Mucosa of gallbladder (tissue), 1 donor: ENCODE measurements at places on chromosomes 2 and 18. TPM values are rescaled to one million over a fixed set of nuclear protein-coding genes. Genes with fewer than 3 reads are reported as not detected.
A peak's percentile ranks its signal among the peaks of the same experiment; 100 is the strongest.

DNA sequence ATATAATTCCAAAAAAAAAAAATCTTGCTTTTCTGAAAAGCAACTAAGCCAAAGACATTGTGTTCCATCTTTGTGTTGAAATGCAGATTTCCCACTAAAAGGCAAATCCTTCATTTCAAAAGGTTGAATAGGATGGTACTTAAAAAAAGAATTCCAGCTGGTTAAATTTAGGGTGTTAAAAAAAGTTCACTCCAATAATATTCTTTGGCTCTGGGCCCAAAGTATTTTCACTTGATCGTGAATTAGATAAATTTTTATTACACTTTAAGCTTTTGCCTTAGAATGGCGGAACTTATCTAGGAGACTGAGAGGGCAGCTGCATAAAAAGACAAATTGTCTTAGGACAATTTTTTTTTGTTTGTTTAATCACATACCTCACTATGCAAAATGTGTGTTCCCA, 79.2 kb downstream of the BCL11A start:
- no peak for DNase-seq

The RBM43 gene
- total RNA-seq: 8.8 TPM

The HOXD4 gene
- 1.0 TPM for total RNA-seq

The REG1B gene
- 8.1 TPM for total RNA-seq

DNA sequence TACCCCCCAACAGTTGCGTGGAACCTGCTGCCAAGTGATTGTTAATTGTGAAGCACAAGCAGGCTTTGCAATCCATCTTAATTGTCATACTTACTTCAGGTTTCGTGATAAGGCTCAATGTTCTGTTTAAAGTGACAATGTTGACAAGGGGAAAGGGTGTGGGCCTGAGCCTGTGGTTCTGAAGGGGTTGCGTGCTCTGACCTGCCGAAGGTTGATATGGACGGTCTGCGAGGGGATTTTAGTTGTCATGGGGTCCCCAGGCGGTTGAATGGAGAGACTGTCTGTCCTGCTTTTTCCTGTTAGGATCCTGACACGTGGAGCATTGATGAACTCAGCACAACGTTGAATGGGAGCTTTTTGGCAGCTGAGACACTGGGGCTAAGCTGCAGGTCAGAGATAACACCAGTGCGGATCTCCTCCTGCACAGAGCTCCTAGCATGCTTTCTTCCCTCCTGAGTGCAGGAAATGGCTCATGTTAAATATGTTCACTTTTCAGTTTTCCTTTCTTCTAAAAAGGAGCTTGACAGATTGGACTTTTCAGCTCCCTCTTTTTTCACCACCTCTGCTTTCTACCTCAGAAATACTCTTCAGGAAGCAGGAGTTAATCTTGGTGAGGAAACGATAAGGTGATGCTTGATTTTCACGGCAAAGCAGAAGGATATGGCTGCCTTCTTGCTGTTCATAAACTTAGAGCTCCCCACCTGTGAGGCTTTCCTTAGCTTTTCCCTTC, 62.9 kb upstream of the ZEB2 start:
- no peak for DNase-seq

DNA sequence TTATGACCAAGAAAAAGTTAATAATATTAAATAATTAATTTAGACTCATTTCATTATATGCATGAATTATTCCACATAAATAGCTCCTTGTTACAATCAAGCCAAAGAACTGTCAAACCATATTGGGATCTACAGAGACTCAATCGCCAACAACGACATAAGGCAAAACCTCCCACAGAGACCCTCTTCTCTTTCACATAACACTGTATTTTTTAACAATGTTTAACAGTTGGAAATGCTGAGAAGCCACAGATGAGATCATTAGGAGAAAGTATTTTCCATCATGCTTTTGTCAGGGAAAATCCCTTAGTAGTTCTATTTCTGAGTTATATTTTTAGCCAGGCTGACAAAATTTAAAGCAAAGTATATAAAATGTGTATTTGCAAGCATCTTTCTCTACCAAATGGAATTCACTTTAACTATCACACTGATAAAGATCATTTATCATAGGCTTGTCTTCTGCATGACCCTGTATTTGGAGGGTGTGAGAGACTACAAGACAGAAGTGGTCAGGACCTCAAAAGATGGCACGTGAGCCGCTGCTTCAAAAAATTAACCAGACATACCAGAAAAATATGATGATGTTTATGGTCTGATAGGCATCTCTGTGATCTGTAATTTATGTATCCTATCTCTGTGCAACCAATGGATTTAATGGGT, 383.8 kb downstream of the NRXN1 start:
- no peak for DNase-seq

DNA sequence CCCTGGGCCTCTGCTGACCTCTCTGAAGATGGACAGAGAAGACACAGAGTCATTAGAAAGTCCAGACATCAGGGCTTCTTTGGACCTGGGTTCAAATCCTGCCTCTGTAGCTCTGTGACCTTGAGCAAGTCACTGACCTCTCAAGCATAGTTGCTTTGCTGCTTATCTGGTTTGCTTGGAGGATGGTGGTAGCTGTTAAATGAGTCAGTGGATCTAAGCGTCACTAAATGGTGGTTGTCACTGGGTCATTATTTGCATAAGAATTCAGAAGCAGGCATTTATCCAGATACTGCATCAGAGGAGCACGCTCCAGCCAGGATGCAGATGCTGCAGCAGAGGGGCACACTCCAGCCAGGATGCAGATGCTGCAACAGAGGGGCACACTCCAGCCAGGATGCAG, 229.2 kb downstream of the GLI2 start:
- DNase-seq: no peak

DNA sequence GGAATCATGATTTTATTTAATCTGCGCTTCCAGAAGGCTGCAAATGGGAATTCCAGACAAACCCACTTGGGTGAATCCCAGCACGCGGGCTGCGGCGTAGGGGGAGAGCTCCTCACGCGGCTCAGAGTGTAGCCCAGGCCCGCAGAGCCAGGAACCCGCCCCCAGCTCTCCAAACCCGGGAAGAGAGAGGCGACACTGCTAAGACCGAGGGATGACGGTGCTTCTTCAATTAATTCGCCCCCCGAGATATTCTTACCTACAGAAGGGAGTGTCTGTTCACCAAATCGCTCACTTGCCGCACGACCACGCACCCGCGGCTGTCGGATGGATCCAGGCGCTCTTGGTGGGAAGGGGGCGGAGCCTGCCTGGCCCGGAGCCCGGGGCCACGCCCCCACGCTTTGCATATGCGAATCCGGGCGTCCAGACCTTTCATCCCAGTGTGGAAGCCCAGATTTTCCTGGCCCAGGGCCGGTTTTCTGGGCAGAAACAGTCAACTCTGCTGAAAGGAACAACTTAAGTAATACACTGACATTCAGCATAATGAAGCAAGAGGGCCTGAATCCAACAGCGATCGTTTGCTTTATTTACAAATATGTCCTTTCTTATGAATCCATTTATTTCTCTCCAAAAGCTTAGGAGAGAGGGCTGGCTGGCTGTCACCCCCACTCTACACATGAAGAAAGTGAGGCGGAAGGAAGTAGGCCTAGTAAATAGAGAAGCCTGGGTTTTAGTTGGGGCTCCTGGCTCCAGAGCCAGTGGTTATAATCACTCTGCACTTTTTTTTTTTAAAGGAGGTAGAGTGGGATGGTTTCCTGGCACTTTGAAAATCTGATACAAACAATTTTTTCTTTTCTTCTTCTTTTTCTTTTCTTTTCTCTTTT, at the start of gene SLC19A3:
Gene SLC19A3 (minus strand): TSS at position 342 of the 881 bp plus-strand sequence. CDS start 15,710 bp downstream, outside the sequence.
- DNase-seq: peak; percentile 94

DNA sequence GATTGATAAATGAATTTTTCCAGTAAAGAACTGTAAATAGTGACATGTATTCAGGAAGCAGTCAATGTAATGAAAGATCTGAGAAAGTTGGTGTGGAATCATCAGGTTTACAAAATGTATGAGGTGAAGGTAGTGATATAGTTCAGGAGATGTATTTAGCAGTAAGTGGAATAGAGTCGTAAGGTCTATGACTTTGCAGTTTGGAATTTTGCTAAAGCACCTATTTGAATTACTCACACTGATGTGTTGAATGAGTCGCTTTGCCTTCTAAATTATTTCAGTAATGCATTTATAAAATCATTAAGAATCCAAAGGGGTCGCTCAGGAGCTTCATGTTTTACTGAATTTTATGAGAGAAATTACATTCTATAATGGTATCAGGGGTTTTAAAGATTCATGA, 713.7 kb downstream of the DSC3 start:
- DNase-seq: no peak

The FZD7 gene
- total RNA-seq: 10.4 TPM

DNA sequence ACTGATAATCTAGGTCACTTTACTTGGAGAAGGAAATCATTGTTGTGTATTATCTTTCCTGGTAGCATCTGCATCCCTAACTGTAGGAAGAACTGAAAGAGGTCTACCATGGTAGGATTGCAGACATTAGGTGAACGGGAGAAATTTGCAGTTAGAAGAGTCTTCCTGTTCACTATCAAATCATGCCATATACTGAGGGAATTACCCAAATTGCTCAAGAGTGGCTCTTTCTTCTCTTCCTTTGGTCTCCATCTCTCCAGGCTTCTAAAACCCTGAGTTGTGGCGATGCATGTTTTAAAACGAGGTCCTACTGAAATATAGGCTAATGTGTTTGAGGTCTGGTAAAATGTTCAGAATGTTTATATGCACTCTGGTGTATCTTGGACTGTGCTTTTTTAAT, 85.3 kb upstream of the HK2 start:
- DNase-seq: no peak

DNA sequence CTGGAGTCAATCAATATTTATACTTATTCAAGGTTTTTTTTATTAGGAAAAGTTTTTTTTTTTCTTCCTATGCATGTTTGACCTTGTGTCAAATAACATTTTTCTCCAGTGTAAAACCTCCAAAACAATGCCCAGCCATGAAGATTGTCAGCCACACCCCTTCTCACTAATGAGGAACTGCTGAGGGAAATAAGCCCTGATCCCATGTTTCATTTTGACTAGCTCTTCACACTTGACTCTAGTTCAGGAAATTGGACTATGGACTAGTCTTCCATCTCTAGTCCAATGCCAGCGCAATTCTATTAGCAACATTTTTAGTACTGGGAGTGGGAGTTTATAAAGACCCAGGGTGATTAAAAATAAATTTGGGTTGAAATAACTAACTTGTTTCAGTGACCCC, 275.6 kb upstream of the CXCR4 start:
- DNase-seq: no peak

The PSMD1 gene
- total RNA-seq: 55.6 TPM

DNA sequence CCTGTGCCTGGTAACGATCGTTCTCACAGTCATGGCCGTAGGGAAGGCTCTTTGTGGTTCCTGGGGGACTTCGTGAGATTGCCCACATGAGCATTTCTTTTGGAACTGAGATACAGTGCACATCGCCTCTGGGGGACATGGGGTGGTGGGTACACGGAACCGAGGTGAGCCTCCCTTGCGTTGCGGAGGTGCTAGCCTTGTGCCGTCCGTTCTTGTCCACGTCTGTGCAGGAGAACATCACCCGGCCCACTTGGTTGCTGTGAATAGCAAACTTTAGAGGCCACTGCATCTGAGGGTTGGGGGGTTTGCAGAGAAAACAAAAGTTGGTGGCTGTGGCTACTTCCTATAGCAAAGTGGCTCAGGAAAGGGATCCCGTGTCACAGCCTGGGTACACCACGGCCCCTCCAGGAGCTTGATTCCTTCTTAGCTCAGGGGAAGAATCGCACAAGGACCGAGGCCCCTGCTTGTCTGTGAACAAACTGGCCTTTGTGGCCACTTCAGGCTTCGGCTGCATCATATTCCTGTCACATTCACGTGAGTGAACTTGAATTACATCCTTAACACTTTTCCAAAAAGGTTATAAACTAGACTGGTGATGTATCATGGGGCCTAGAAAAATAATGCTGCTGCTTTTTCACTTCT, 72.6 kb downstream of the LRRFIP1 start:
- no peak for DNase-seq

- no peak for DNase-seq
These were observed 166.1 kb upstream of the ZNF521 start for GRCh38 chr18:25517881-25518715.

DNA sequence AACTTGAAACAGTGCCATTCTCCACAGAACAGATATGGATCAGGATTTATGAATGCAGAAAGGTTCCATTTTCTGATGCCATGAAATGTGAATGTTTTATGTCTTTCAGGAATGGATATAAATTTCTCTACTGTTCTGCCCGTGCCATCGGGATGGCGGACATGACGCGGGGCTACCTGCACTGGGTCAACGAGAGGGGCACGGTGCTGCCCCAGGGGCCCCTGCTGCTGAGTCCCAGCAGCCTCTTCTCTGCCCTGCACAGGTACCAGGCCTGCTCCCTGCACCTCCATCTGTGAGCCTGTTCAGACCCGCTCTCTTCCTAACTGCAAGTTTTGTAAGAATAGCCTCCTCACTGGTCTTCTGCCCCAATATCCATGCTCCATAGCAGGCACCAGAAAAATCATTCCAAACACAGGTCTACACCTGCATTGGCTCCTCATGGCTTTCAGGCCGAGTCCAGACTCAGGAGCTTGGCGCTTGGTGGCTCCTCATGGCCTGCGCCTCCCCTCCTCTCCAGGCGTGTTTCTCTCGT, 68.6 kb downstream of the LPIN1 start:
- DNase-seq: no peak

GRCh38 chr2:9394816-9395215, 28.5 kb downstream of the ITGB1BP1 start:
- DNase-seq: no peak

- DNase-seq: peak; percentile 43
These were observed 32.7 kb downstream of the ALMS1 start for GRCh38 chr2:73418343-73418742.

GRCh38 chr2:234564699-234565098, 67.8 kb upstream of the ARL4C start:
- DNase-seq: no peak

DNA sequence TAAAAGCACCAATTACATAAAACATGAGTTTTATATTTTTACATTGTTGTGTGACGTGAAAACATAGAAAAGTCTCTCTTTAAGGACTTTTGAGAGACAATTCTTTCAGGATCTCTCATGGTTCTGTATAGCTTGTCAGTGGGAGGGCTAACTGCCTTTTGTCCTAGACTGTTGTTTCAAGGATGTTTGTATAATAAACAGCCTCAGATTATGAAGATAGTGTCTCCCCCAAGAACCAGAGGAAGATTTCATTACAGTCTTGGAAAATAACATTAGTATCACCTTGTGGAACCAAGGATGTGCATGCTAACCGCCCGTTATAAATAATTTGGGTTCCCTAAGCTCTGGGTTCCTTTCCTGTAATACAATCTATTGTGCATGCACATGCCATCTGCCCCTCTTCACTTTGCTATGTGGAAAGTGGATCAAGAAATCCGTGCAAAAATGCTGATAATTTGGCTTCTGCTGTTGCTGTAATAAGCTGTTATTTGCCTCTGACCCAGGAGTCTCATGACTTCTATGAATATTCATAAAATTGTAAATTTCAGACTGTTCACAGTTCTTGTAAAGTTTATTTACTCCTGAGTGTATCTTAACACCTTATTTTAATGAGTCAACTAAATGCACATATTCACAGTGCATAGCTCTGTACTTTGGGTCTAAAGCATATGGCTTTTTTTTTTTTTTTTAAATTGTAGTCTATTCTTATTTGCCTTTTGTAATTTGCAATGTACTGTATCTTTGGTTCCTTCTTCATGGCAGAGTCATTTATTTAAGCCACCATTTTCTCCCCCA, 265.5 kb downstream of the PTH2R start:
- no peak for DNase-seq

The PROKR1 gene
- not detected for total RNA-seq

The RNF25 gene
- 28.1 TPM for total RNA-seq

GRCh38 chr2:166727095-166727494, 161.2 kb upstream of the XIRP2 start:
- DNase-seq: no peak
